ENCODE measurements at places on chromosomes 12 and 14.

GRCh38 chr12:104012331-104012730 lies 37.7 kb downstream of the GLT8D2 start:
- DNase-seq, result no peak

DNA sequence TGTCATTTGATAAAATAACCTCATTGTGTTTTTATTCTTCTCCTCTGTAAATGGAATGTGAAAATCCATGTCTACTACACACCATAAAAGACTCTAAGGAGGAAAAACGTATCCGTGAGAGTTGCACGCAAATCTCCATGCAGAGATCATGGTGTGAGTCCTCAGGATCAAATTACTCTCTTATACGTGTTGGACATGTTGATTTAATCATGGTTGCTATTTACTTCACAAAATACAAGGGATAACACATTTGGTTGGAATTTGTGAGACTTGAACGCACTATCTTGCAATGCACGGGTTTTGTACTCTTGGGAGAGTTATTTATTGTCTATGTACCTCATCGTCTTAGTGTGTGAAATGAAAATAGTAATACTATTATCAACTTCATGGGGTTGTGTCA lies 128.0 kb upstream of the RASSF8 start:
- peak; percentile 90 for DNase-seq

DNA sequence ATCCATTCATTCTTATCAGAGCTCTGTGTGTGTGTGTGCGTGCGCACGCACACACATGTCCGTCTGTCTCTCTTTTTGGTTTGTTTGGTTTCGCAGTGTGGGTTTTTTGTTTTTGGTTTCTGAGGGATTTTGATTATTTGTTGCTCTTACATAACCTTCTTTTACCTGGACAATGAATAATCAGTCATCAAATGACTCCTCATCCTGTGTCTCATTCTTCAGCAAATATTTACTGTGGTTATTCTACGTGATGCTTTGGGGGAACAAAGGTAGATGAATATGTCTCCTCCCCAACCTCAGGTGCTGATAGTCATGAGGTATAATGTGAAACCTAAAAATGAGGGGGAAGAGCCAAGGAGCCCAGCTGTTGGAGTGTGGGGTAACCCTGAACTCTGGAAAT lies 92.4 kb downstream of the SAMD4A start:
- no peak for DNase-seq

DNA sequence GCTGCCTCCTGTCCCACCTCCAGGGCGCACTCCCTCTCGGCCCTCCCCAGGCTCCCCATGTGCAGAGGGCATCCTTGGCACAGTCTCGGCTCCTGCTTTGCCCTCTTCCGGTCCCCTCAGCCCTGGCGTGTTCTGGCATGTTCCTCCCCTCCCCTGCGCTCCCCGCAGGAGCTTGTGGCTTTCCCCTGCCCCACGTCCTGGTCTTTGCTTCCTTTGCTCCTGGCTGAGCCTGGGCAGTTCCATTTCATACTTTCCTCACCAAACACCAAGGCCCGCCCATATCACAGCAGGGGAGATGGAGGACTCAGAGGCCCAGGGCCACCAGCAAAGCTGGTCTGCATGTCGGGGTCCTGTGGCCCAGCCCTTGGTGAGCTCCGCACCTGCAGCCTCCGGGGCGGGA lies 56.0 kb downstream of the FBRSL1 start:
- DNase-seq, result no peak

- DNase-seq, result no peak
Measured at GRCh38 chr12:27772328-27773049, 7.5 kb upstream of the KLHL42 start.

GRCh38 chr12:128258866-128259555 lies 8.0 kb upstream of the TMEM132C start:
- DNase-seq, result no peak

DNA sequence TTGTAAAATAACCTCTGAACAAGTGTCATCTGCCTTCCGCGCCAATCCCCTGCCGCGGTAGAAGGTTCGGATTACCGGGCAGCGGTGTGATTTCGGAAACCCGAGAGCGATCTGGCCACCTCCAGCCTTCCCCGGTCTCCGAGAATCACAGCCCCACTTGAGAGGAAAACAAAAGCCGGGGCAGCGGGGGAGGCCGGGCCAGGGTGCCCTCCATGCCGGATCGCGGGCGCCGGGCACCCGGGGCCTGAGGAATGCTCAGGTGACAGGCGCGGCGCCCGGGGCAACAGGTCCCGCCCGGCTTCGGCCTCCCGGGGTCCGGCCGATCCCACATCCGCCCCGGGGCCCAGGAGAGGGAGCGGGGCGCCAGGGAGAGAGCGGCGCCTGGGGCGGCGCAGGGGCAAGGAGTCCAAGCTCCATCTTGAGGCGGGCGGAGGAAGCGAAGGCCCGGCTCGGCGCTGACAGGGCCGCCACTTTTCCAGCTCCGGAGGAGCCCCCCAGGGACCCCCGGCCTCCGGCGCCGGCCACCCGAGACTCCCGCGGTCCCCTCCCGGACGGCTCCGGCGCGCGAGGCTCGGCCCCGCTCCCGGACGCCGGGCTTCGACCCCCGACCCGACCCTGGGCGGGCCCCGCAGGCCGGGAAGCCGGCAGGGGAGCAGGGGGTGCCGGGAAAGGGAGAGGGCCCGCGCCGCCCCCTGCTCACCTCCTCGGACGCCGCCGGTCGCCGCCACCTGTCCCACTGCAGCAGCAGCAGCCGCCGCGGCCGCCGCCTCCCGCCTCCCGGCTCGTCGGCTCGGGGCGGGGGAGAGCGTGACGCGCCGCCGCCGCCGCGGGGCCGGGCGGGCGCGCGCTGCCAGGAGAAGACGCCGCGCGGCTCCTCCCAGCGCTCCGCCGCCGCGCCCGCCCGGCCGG lies at the start of gene CLIP1:
TSS of gene CLIP1 (minus strand) at position 849 of the 909 bp plus-strand sequence. CDS start 42,217 bp downstream, outside the sequence.
- peak; percentile 80 for DNase-seq

DNA sequence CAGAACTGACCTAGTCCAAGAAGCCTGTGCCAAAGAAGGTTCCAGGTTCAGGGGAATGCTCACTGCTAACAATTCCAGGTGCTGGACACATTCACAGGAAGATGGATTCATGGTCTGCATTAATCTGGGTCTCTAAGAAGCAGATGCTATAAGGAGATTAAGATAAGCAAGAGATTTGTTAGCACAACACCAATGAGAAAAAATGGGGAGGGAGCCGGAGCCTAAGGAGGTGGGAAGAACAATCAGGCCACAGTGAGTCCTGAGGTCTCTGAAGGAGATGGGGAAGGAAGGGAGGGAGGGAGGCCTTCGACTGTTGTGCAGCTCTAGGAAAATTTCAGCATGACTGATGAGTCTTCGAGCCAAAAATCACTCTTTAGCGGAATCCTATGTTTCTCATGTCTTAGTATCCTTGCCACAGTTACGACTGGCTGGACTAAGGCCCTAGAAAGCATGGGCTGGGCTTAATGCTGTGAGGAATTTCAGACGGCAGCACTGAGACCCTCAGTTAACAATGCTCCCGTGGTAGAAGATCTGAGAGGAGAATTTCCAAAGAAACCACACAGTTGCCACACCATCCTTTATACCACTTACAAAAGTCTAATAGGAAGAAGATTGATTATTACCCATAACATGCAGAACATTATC lies 31.5 kb upstream of the PTGDR start:
- no peak for DNase-seq

- DNase-seq, result peak; percentile 53
Measured at GRCh38 chr12:49720214-49720613, 13.0 kb upstream of the FMNL3 start.

DNA sequence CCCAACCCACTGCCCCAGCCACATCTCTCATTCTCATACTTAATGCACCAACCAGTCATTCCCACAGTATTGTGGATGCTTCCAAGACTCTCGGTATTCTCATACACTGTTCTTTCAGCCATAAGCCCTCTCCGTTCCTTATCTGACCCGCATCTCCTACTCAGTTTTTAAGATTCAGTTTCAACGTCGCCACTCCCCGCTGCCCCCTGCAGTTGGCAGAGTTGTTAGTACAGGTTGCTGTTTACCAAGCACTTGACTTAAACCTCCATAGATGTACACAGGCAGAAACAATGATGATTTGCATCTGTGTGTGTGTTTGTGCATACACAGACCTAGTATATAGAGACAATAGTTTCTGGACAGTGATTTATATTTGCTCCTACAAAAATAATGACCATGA lies 40.2 kb downstream of the PAH start:
- no peak for DNase-seq

GRCh38 chr14:56810147-56810719 lies at the start of gene OTX2:
OTX2 (minus strand) TSS chr14:56810479; CDS start chr14:56805456, 5,023 bp downstream.
- no peak for DNase-seq

- DNase-seq, result no peak
Measured at GRCh38 chr14:54337314-54337713, 59.5 kb upstream of the CDKN3 start.

DNA sequence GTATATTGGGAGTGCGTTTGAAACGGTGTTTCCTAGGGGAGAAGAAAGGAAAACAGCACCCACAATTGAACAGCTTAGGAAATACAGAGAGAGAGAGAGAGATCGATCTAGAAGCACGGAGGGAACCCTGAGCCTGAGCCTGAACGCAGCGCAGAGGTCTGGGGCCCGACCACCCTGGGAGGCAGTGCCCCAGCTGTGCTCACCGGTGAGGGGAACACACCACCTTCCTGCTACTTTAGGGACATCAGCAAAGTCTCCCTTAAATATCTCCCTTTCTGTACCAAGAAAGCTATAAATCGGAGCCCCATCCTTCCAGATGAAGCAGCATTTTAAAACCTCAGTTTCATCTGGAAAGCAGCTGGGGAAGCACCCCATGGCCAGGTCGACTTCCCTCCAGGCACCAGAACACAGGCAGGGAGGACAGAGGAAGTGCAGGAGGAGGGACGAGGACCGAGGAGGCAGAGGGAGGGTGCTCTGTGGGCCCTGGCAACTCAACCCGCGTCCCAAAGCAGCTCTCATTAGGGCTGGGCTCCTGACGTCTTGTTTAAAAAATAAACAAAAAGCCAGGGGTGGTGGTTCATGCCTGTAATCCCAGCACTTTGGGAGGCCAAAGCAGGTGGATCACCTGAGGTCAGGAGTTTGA lies 12.2 kb downstream of the RIMBP2 start:
- no peak for DNase-seq

DNA sequence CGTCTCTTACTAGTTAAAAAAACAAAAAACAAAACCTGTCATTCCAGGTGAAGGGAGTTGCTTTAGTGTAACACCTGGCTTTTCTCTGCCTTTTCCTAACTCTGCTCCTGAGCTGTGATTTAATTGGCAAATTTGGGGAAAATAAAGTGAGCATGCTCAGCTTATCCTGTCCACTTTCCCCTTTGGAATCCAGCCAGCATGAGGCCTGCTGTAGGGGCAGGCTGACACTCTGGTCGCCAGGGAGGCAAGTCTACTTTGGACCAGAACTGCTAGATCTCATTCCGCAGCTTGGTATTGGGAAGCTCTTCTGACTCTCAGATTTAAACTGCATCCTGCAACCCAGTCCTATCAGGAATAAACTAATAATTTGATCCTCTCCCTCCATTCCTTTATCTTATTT lies 30.1 kb downstream of the CDKN1B start:
- DNase-seq, result no peak

- DNase-seq, result no peak
Measured at GRCh38 chr14:68568907-68569897, 223.7 kb downstream of the ZFP36L1 start.

DNA sequence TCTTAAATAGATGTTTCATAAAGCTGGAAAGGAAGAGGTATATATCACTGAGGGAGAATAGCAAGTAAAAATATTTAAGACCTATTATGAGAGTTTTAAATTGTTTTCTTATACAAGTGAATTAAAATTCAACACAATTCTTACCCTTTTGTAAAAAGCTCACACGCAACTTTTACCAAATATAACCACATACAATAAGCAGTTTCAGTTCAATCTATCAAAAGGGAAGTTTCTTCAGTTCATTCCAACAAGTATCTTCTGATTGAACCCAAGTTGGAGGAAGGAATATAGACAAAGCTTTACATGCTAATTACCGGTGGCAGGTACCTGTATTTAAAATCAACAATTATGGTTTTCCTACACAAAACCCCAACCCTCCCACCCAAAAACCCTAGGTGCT lies 41.1 kb downstream of the GTF2A1 start:
- DNase-seq, result no peak

- no peak for DNase-seq
Measured at GRCh38 chr12:92141591-92142121, 4.0 kb downstream of the BTG1 start.

- peak; percentile 69 for DNase-seq
Measured at GRCh38 chr14:101961011-101961721, 3.2 kb upstream of the DYNC1H1 start.

DNA sequence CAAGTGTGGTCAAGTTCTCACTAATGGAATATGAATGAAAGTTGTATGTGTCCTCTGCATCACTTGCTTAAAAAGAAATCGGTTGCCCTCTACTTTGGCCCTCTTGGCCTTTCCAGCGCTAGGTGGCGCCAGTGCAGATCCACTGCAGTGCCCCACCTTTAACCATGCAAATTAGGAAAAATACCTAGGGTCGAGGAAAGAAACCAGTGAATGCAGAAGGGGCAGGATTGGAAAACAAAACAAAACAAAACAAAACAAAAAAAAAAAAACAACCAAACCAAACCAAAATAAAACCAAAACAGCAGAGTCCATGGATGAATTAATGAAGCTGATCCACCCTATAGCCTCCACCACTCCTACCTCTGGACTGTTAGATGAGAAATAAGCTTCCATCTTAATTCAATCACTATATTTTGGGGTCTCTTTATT lies 12.9 kb upstream of the NEMF start:
- peak; percentile 44 for DNase-seq

DNA sequence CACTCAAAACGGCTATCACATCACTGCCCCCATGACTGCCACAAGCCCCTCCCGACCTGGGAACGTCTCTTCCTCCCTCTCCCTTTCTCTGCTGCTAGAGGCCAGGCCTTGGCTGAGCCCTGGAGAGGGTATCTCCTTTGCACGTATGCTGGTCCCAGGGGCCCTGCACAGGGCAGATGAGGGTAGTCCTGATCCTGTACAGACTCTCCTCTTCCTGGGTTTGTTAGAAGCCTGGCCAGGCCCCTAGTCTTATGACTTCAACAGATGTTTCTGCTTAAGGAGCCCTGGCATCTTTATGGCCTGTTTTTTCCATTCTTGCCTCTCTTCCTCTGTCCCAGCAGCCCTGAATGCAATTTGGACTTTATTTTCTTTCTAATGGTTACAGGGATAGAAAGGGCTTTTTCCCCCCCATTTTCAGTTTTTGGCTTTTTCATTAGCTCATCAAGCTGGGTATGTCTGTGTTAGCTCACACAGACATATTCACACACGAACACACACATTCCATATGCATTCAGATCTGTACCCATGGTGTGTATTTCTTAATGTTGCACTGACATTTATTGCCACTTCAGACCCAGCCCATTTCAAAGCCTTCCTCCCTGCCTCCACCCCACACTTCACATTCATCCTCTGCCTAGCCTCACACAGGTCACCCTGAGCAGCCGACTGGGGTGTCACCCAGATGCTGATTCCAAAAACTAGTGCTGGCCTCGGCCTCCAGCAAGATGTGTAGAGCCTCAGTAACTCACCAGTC lies 203.2 kb downstream of the ZFP36L1 start:
- peak; percentile 94 for DNase-seq

All from fibroblast of gingiva (primary cell).